ENCODE measurements at places on chromosomes 5 and 9.

- no peak for DNase-seq
Measured at GRCh38 chr9:133485531-133486260, 6.8 kb upstream of the SLC2A6 start.

DNA sequence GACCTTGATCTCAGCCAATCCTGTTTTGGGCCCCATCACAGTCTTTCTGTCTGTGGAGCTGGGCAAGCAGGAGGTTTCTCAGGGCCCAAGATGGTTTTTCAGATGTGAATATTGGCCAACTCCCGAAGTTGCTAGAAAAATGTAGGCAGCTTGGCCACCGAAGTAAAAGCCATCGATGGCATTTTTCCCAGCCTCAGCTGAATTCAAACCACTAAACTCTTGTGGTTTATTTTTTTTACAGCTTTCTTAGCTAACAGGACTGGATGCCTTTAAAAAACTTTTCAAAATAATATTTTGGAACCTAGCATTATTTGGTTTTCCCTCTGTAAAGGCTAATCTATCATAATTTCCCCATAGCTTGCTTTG is 102.5 kb upstream of the ERCC6L2 start:
- DNase-seq, result peak; percentile 17

GRCh38 chr5:117411701-117412100 is 837.1 kb upstream of the SEMA6A start:
- DNase-seq, result no peak

DNA sequence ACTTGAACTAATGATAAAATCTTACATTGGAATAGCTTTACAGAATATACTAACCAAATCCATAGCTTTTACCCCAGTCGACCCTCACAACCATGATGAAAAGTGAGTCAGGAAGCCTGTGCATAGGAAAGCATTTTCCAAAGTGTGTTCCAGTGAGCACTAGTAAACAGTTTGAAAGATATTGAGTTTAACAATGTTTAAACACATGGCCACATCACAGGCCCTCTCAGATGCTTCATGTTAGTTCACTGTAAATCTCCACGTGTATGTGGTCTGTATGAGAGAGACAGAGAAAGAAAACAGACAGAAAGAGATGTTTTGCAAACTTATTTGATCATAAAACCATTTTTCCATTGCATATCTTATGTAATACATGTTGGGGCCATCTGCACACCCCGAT is 27.0 kb downstream of the PRUNE2 start:
- peak; percentile 15 for DNase-seq

GRCh38 chr5:29197631-29198454 is 1995.6 kb upstream of the CDH6 start:
- DNase-seq, result no peak

GRCh38 chr5:35045280-35045679 is 2.5 kb downstream of the AGXT2 start:
- no peak for DNase-seq

Data from foreskin fibroblast (primary cell).